ENCODE measurements at places on chromosomes 12 and 14.
A peak's percentile ranks its signal among the peaks of the same experiment; 100 is the strongest.

GRCh38 chr14:20760950-20761349 lies 7.3 kb upstream of the EDDM3B start:
- DNase-seq = no peak

DNA sequence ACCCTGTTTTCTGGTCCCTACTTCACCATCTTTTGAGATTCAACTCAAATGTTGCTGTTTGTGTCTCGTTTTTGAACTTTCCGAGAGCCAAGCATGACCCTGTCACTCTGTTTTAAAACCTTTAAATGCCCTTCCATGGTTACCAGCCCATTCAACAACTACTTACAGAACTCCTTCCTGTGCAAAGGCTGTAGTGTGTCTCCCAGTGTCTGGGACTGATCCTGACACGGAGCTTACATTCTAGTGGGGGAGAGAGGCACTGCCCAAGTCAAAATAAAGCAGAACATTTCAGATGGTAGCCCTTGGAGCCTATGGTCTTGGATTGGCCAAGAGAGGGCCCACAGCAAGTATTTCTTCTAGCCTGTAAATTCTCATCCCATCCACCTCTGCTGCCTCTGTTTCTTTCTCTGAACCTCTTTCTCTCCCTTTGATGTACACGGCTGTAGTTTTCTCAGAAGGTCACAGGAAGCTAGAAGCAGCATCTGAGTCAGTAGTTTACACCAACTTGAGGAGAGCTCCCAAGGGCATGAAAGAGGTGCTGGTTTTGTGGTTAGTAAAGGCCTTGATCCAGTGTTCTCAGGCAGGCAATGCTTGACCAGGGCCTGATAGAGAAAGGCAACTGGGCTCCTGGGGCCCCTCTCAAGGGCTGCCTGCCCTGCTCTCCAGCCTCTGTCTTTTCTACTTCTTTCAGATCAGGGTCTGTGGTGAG lies 42.3 kb upstream of the SLC24A4 start:
- no peak for DNase-seq

- DNase-seq = no peak
These were observed 1167.5 kb downstream of the AACS start for GRCh38 chr12:126232711-126233110.

DNA sequence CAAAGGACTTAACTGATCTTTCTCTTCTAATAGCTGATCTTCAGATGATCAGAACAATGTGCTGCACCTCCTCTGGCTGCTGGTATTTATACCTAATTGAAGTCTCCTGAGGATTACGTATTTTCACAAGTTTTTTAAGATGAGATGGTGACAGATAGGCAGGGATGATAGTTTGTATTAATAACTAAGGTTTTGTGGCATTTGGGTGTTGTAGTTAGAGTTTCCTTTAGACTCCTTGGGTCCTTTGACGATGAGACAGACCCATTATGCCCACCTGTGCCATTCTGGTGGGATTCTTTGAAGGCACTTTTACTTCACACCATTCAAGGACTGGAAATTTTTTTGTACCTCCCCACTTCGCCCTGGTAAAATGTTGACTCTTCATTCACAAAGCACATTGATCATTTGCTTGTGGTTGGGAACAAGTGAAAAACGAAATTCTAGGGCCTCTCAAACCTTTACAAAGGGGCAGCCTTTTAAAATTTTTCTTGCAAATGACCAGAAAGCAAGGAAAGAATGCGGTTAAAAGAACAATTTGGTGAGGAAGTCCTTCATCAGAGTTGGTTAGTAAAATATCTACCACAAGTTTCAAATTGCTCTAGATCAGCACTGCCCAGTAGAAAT lies at the start of gene IFNG:
TSS of gene IFNG (minus strand) at position 60 of the 624 bp plus-strand sequence. CDS start 125 bp downstream, outside the sequence.
- peak; percentile 5 for DNase-seq

DNA sequence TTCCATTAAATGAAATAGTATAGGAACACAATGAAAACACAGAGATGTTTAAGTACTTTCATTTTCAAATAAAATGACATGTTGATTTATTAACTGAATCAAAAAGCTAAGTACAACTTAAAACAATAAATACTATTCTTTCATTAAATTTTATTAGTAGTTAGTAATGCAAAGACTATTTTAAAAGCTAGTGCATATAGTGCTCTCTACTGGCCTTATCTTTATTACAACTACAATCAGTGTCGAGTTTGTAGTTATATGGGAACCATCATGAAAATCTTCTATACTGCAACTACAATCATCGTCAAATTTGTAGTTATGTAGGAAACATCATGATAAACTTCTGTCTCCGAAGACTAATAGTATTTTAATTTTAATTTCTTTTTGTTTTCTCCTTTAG lies 8.9 kb upstream of the LIN7A start:
- DNase-seq = no peak

DNA sequence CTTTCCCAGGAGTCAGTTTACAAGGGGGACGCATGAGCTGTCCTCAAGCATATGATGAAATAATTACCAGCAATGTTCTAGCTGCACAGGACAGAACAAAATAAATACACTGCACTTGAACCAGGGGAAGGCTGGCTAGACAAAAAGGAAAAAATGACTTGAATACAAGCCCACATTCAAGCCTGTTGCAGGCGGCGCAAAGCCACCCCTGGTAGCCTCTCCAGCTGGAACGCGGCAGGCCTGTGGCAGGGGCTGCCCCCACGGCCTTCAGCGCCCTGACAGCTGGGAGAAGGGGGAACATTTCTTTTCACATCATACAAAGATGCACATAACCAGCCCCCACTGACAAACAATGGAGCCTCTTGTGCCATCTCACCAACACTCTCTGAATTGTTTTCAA lies 57.1 kb downstream of the TRAFD1 start:
- DNase-seq = no peak

DNA sequence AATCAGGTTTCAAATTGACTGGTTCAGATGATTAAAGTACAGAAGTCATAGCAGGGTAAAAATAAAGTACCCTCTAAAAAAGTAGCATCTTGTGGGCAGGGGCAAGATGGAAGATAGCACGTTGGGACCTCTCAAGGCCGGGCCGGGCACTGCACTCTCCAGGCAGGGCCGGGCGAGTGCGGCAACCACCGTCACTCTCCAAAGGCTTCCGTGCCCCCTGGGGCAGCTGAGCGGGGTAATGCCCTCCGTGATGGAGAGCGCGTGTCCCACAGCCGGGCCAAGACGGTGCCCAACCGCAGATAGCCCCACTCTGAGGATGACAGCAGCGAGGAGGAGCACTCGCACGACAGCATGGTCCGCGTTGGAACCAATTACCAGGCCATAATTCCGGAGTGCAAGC lies 8.6 kb upstream of the PLXNC1 start:
- DNase-seq = no peak

- no peak for DNase-seq
These were observed 18.5 kb downstream of the EMP1 start for GRCh38 chr12:13215056-13215455.

DNA sequence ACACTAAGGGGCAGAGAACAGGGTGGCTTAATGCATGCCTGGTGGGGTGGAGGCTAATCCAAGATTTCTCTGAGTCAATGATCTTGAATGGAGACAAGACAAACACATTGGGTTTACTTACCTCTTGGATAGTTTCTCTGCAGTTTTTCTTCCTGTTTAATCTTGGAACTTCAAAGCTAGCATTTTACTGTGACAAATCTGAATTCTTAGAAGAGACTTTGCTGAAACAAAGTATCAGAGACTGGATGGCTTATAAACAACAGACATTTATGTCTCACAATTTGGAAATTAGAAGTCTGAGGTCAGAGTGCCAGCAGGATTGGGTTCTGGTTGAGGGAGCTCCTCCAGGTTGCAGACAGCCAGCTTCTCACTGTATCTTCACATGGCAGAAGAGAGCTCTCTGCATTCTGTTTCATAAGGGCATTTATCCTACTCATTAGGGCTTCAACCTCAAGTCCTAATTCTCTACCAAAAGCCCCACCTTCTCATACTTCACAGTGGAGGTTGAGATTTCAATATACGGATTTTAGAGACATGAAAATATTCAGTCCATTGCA lies 921.8 kb downstream of the VRK1 start:
- no peak for DNase-seq

- DNase-seq = no peak
These were observed 149.5 kb upstream of the KRR1 start for GRCh38 chr12:75660805-75661404.

- DNase-seq = no peak
These were observed 11.5 kb downstream of the MYO1H start for GRCh38 chr12:109359131-109359690.

DNA sequence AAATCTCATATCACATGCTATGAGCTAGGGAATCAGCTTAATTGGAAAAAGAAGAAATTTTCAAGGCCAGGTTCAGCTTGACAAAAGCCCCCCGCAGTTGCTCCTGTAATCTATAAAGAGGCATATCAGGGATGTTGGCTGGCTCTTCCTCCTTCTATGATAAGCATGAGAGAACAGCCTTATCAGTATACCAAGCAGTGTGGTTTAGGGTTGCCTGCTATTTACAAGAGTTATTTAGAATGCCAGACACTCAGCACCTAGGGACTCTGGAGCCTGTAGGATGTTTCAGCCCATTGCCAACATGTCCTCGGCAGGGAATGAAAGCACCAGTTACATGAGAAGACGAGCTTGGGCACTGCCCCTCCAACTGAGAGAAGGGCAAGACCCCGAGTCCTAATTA lies 89.5 kb upstream of the TMPO start:
- DNase-seq = no peak

DNA sequence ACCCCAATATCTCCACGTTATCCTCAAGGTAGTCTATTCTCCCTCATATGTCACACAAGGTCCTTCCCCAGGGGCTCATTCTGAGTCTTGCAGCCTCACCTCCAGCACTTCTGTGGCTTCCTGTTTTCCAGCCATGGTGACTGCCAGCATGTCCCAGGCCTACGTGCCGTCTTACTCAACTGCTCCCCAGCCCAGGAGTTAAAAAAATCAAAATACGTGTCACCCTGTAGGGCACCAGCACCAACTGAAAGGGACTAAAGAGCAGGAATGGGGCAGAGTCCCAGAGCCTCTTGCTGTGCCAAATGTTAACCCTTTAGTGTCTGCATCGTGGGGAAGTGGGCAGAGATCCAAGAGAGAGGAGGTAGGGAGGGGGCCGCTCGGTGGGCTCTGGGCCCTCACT lies 37.0 kb upstream of the MED13L start:
- DNase-seq = peak; percentile 25
